ENCODE measurements at places on chromosomes 2 and 18.
A peak's percentile ranks its signal among the peaks of the same experiment; 100 is the strongest.

DNA sequence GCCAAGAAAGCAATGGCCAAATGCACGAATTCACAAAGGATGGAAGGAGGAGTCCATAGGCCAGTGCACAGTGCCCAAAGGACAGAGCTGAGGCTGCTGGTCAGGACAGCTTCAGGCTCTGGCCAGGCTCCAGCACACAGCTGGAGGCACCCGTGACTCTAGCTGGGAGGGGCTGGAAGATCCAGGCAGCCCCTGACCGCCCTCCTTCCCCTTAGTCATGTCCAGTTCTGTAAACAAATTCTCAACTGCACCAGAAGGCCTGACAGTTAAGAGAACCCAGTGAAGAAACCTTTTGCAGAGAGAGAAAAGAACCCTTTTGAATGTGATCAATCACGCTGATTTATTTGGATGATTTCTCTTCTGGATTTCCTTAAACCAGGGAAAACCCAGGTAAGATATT lies 7.7 kb upstream of the YWHAQ start:
- DNase-seq, result no peak

DNA sequence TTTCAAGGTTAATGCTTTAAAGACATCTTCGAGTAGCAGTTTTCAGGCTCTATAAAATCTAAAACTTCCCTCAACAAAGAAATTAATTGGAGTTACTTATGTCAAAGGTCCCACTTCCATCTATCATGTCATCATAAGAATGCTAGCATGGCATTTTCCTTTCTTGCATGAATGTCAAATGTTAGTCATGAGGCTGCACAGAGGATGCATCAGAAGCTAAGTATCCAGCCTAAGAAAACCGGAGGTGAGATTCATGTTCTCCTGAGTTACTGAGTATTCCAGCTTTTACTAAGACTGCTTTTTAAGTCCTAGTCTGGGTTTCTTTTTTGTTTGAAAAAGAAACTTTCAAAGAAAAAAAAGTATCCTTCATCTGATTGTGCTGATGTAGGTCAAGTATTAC lies 130.6 kb upstream of the CDH19 start:
- DNase-seq, result no peak

DNA sequence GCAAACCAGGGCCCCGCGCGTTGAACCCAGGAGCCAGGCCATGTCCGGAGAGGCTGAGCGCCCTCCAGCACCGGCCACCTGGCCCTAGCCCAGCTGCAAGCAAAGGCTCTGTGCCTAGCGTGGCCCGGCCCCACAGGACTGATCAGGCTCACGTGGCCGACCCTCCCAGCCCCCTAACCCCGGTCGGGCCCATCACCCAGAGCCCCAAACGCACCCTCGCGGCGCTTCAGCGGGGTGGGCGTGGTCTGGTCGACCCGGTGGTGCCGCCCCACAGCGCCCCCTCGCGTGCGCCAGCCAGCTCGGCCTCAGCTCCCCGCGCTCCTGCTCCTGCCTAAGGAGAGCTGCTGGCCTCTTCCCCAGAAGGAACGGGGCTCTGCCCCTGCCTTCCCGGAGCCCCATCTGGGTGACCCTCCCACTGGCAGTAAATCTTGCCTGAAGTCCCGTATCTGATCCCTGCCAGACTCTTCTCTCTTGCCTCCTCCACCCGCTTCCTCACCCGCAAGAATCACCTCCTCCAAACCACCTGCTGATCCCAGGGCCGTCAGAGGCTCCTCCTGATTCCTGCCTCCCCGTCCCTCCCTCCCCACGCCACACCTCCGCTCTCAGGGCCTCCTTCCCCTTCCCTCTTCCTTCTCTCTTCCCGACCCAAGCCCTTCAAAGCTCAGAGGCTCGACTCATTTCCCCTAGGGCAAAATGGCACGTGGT lies 12.3 kb upstream of the TEX51 start:
- peak; percentile 91 for DNase-seq

- DNase-seq, result no peak
These were observed 137.8 kb downstream of the PRKCE start for GRCh38 chr2:45789317-45789716.

GRCh38 chr18:29823671-29824070 lies 1218.9 kb downstream of the DSC3 start:
- DNase-seq, result no peak

GRCh38 chr2:174688079-174688478 lies 76.2 kb downstream of the CHRNA1 start:
- DNase-seq, result no peak

- no peak for DNase-seq
These were observed 54.3 kb downstream of the NOL10 start for GRCh38 chr2:10635430-10635829.

- no peak for DNase-seq
These were observed 82.8 kb downstream of the SMAD7 start for GRCh38 chr18:48867978-48868377.

DNA sequence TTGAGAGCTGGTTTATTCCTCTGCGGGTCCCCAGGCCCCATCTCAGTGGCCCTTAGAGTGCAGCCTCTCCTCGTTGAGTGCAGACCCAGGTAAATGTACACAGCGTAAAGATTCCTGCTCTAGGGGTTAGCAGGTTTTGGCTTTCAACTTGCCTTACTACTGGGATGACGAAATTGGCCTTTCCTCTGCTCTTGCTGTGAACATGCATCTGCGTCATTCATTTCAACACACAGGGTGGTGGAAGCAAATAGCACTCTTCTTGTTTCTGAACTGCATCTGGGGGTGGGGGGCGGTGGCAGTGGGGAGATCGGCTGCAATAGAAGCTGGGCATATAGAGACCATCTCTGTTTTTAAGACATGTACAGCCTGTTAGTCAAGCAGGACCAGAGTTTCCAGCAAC lies 16.5 kb upstream of the SLC16A14 start:
- no peak for DNase-seq

DNA sequence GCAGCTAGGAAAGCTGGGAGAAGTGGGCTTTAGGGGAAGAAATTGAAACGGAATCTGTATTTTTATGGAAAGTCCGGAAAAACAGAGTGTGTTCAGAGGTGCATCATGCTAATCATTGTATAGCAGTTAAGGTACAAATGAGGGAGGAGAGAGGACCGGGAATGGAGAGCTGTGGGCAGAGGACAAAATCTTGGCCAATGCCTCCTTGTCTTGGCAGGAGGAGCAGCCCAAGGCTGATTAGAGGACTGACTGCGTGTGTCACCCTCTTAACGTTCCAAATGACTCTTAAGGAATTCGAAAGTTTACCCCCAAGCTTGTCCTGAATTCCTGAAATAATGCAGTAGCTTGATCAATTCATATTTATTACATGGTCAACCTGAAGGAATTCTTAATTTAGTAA lies 81.0 kb downstream of the ZNF236 start:
- no peak for DNase-seq

GRCh38 chr18:67485655-67486054 lies 30.9 kb downstream of the DSEL start:
- DNase-seq, result no peak

GRCh38 chr18:75276818-75277609 lies 66.4 kb downstream of the TSHZ1 start:
- no peak for DNase-seq

- DNase-seq, result no peak
These were observed 251.7 kb upstream of the SIX2 start for GRCh38 chr2:45260946-45261345.

DNA sequence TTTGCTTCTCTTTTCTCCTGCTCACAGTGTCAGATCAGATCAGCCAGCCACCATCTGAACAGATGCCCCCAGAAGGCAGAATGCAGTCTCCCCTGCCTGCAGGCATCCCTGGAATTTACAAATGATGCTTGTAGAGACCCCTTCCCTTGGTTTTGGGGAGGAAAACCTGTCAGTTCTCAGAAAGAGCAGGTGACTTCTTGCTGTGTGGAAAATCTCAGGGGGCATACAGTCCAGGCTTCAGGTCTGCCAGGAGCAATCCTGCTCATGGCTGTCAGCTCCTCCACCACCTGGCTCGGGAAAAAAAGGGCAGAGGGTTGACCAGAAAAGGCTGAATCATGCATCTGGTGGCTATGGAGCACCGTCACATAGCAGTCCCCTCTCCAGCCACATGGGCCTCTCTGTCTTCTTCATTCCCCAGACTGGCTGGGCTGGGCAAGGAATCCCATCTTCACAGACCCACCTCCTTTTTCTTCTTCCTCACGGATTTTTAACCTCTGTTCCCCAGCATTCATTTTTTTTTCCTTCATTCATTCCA lies 107.0 kb downstream of the KCNF1 start:
- DNase-seq, result no peak

DNA sequence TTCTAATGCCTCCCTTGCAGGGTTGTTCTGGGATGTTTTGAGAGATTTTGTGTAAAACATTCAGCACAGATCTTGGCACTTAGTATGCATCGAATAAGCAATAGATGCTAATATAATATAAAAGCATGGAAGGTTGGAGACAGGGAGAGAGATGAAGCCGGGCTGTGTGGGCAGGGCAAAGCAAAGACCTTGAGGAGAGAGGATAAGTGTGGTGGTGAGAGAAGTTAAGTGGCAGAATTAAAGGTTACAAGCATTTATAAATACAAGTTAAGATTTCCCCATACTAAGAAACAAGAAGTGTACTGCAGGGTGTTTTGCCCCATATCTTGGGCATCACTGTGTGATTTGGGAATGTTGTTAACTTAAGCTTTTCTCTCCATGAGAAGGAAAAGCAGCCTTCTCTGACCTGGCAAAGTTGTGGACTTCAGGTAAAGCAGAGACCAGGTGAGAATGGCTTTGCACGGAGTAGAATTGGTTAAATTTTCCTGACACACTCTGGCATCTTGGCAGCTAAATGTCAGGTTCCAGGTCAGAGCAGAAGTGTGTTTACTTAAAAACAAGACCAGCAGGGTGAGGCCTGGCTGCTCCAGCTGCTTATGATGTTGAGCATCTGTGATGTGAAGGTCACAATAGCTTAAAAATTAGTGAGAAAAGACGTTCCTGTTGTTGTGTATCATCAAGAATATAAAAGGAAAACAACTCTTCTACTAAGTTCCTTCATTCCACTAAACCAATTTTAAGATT lies 288.5 kb upstream of the HNMT start:
- no peak for DNase-seq

- no peak for DNase-seq
These were observed 439.8 kb downstream of the TNS1 start for GRCh38 chr2:217562871-217563480.

GRCh38 chr2:43230951-43231827 lies 4.8 kb upstream of the ZFP36L2 start:
- no peak for DNase-seq

DNA sequence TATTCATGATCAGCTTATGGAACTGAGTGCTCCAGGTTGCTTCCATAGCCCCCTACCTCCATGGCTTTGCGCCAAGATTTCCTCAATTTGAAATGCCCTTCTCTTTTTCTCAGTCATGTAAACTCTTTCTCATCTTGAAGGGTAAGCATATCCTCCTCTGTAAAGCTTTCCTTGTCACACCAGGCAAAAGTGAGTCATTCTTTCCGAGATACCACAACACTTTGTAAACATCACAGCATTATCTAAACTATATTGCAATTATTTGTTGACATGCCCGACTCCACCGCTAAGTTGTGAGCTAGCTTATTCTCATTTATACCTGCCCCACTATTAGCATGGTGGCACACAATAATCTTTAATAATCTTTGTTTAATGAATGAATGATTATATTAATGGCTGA lies 419.5 kb upstream of the CHST9 start:
- DNase-seq, result no peak

- no peak for DNase-seq
These were observed 51.1 kb downstream of the NABP1 start for GRCh38 chr2:191728750-191729624.

- no peak for DNase-seq
These were observed 36.2 kb downstream of the CAPN13 start for GRCh38 chr2:30770816-30771576.

GRCh38 chr2:227906991-227907390 lies 35.6 kb downstream of the DAW1 start:
- DNase-seq, result no peak

- DNase-seq, result no peak
These were observed 57.9 kb downstream of the NXPH2 start for GRCh38 chr2:138722316-138722715.

All from retina (tissue), 1 donor.